A673 (cell line): ENCODE measurements at places on chromosomes 1 and 21. TPM values are rescaled to one million over a fixed set of nuclear protein-coding genes. Genes with fewer than 3 reads are reported as not detected.
A peak's percentile ranks its signal among the peaks of the same experiment; 100 is the strongest.

Gene LCE1A
- total RNA-seq = not detected in 2 replicates

Gene SLC25A34
- 3.2 TPM in 2 replicates for total RNA-seq

Gene TNFRSF1B
- total RNA-seq = 0.09 TPM in 1 of 2 replicates, not detected in the other

Gene MAP3K21
- total RNA-seq = 0.88 and 0.98 TPM in 2 replicates

Gene B3GALT5
- total RNA-seq = 0.32 and 0.33 TPM in 2 replicates

Gene CLDN14
- not detected in 2 replicates for total RNA-seq

Gene IGFN1
- 1.0 and 1.2 TPM in 2 replicates for total RNA-seq

Gene CDCA8
- total RNA-seq = 64.7 and 67.4 TPM in 2 replicates

Gene GPR61
- not detected in 2 replicates for total RNA-seq

Gene SPRR4
- total RNA-seq = not detected in 2 replicates

Gene SPATA1
- total RNA-seq = 0.95 and 1.3 TPM in 2 replicates

Gene TMEM234
- 15.4 TPM in 2 replicates for total RNA-seq

Gene CAPN9
- not detected in 2 replicates for total RNA-seq

Gene SMCP
- total RNA-seq = not detected in 2 replicates

Gene SPOCD1
- 0.58 and 0.85 TPM in 2 replicates for total RNA-seq

Gene FCRL1
- not detected in 2 replicates for total RNA-seq

Gene MAP3K6
- total RNA-seq = 2.4 and 2.9 TPM in 2 replicates

Gene KPRP
- not detected in 2 replicates for total RNA-seq

Gene SLC35F3
- 20.5 and 22.7 TPM in 2 replicates for total RNA-seq

Gene ERI3
- total RNA-seq = 95.4 and 97.9 TPM in 2 replicates

GRCh38 chr1:60797351-60797750, 285.0 kb upstream of the NFIA start:
- H3K4me1 ChIP-seq = no peaks in the 10 kb centered on the region
- peaks cover 64% of the 10 kb centered on the region for H3K27me3 ChIP-seq
- DNase-seq = no peak
- H3K36me3 ChIP-seq = no peaks in the 10 kb centered on the region
- no peak overlapping the region for H3K27ac ChIP-seq
- H3K4me3 ChIP-seq = no peak overlapping the region

- H3K4me1 ChIP-seq = no peaks in the 10 kb centered on the region
- no peak overlapping the region for H3K4me3 ChIP-seq
- H3K27ac ChIP-seq = no peak overlapping the region
- H3K27me3 ChIP-seq = no peaks in the 10 kb centered on the region
Measured at GRCh38 chr1:38285807-38286530, 239.4 kb upstream of the POU3F1 start.

- peak; percentile 48 for DNase-seq
- H3K4me3 ChIP-seq = no peak overlapping the region
- H3K27ac ChIP-seq = no peak overlapping the region
Measured at GRCh38 chr1:10031461-10031860, 1.3 kb upstream of the UBE4B start.

GRCh38 chr1:197285526-197286205, 17.6 kb downstream of the CRB1 start:
- H3K4me1 ChIP-seq = no peaks in the 10 kb centered on the region
- no peak overlapping the region for H3K4me3 ChIP-seq
- no peaks in the 10 kb centered on the region for H3K27me3 ChIP-seq

GRCh38 chr1:92961131-92961895, at the start of gene DIPK1A:
DIPK1A (minus strand) TSS chr1:92961462; CDS start chr1:92961429, 33 bp downstream.
- no peaks in the 10 kb centered on the region for H3K36me3 ChIP-seq
- DNase-seq = peak; percentile 83
- H3K4me3 ChIP-seq = peak within 1 kb of the TSS; percentile 88
- peaks cover 17% of the 10 kb centered on the region for H3K4me1 ChIP-seq

- no peak overlapping the region for H3K27ac ChIP-seq
- peak; percentile 2 for DNase-seq
- H3K36me3 ChIP-seq = no peaks in the 10 kb centered on the region
- no peak overlapping the region for H3K4me3 ChIP-seq
- no peaks in the 10 kb centered on the region for H3K27me3 ChIP-seq
Measured at GRCh38 chr1:216778737-216779136, 55.5 kb upstream of the ESRRG start.

GRCh38 chr1:227449051-227449450, 114.3 kb upstream of the ZNF678 start:
- DNase-seq = peak; percentile 28
- no peak overlapping the region for H3K4me3 ChIP-seq

GRCh38 chr1:220690140-220691052, at the start of gene C1orf115:
C1orf115 (plus strand) TSS chr1:220690363; CDS start chr1:220690403, 40 bp downstream.
- peak within 1 kb of the TSS; percentile 49 for H3K4me3 ChIP-seq
- peaks cover 51% of the 10 kb centered on the region for H3K27me3 ChIP-seq
- H3K27ac ChIP-seq = no peak within 1 kb of the TSS
- no peaks in the 10 kb centered on the region for H3K36me3 ChIP-seq
- H3K4me1 ChIP-seq = peaks cover 4% of the 10 kb centered on the region

DNA sequence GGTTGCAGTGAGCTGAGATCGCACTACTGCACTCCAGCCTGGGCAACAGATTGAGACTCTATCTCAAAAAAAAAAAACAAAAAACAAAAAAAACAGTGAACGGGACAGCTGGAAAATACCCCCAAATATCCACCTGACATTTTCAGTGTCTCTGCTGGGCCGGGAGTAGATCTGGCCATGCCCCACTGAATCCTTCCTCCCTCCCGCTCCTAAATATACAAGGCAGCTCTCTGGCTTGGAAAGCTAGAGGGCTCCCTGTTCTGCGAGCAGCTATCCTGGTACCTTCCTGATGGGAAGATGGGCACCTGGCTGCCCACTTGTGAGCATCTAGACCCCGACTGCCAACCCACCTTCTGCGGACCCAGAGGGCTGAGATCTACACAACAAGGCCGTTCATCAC, 21.4 kb downstream of the SPSB1 start:
- H3K4me3 ChIP-seq = no peak overlapping the region
- H3K27ac ChIP-seq = no peak overlapping the region
- no peak for DNase-seq
- no peaks in the 10 kb centered on the region for H3K27me3 ChIP-seq

- no peak overlapping the region for H3K27ac ChIP-seq
- H3K36me3 ChIP-seq = no peaks in the 10 kb centered on the region
- peaks cover 11% of the 10 kb centered on the region for H3K4me1 ChIP-seq
- no peak for DNase-seq
- H3K27me3 ChIP-seq = no peaks in the 10 kb centered on the region
Measured at GRCh38 chr1:100456880-100457279, 81.1 kb upstream of the GPR88 start.

- no peaks in the 10 kb centered on the region for H3K27me3 ChIP-seq
- H3K27ac ChIP-seq = no peak overlapping the region
- H3K4me1 ChIP-seq = no peaks in the 10 kb centered on the region
- peak; percentile 0 for DNase-seq
Measured at GRCh38 chr21:16624479-16625118, 888.2 kb upstream of the CXADR start.

GRCh38 chr1:226638608-226639007, 90.0 kb downstream of the STUM start:
- no peak for DNase-seq
- no peaks in the 10 kb centered on the region for H3K36me3 ChIP-seq
- no peak overlapping the region for H3K27ac ChIP-seq
- no peaks in the 10 kb centered on the region for H3K4me1 ChIP-seq
- no peaks in the 10 kb centered on the region for H3K27me3 ChIP-seq

DNA sequence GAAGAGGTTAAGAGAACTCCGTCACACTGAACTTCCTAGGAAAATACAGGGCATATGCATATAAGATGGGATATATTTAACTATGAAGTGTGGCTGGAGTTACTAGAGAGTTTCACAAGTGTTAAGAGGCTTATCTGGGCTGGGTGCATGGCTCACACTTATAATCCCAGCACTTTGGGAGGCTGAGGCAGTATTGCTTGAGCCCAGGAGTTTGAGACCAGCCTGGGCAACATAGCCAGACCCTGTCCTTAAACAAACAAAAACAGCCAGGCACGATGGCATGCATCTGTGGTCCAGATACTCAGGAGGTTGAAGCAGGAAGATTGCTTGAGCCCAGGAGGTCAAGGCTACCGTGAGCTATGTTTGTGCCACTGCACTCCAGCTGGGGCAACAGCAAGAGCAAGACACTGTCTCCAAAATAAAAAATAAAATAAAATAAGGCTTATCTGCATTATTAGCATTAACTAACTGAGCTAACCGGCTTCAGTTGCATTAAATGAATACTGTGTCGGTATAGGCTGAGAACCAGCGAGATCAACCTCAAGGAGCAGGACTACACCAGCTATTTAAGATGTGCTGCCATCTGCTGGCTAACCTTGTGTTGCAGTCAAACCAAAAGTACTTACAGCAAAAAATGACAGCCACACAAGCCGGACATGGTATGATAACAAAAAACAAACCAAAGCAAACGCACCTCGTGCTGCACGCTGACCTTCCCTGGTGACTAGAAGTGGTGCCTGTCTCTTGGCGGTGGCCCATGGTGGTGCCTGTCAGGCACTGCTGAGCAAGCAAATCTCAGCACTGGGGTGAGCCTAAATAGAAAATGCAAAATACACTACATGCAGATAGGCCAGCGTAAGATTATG, 19.7 kb upstream of the RBBP5 start:
- no peak overlapping the region for H3K27ac ChIP-seq
- no peak overlapping the region for H3K4me3 ChIP-seq
- peak; percentile 82 for DNase-seq

DNA sequence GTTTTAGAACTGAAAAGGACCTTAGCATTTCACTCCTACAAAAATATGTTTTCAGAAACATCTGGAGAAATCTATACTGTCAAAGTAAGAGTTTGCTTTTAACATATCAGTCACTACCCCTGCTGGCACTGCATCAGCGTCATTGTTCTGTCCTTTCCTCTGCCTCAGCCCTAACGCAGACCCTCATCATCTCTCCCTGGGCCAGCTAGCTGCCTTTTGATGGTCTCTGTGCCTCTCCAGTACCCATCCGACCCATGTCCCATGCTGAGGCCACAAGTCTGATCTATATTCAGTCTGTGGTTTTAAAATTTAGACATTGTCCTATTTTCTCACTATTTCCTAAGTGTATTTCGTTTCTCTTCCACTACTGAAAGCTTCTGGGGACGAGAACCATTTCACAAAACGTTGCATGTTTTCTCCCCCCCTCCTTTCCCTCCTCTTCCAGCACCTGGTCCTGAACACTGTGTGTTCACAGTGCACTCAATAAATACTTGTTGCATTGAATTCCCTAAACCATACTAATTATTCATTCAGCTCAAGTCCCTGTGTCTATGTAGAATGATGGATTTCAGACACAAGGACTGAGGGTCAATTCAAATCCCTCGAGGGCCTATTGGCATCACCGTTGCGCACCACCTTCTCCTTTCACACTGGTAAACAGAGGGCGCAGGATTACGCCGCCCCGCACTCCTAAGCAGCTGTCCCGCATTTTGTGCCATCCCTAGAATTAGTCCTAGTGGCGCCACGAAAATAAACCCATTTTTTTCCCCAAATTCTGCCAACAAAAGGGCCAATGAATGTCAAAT, 53.4 kb downstream of the CD2 start:
- H3K36me3 ChIP-seq = no peaks in the 10 kb centered on the region
- no peak overlapping the region for H3K4me3 ChIP-seq
- no peak for DNase-seq

DNA sequence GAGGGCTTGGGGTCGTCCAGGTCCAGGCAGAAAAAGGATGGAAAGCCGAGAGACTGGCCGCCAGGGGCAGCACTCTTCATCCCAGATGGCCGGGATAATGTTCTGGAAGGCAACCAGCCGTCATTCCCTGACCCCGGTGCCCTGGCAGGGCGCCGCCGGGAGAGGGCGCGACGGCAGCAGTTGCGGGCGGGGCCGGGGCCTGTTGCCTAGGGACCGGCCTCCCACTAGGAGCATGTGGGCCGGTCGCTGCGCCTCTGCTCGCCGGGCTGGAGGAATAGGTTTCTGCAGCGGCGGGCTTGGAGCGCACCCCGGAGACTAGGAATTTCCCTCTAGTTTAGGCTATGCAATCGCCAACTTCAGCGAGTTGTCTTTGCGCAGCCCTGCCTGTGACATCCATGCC, 11.0 kb downstream of the DMRTB1 start:
- no peak overlapping the region for H3K4me3 ChIP-seq
- H3K27ac ChIP-seq = no peak overlapping the region

GRCh38 chr1:99852648-99853047, 2.5 kb downstream of the AGL start:
- H3K36me3 ChIP-seq = no peaks in the 10 kb centered on the region
- DNase-seq = no peak
- no peak overlapping the region for H3K4me3 ChIP-seq
- peaks cover 15% of the 10 kb centered on the region for H3K4me1 ChIP-seq

- H3K36me3 ChIP-seq = no peaks in the 10 kb centered on the region
- no peak overlapping the region for H3K4me3 ChIP-seq
- DNase-seq = no peak
- no peak overlapping the region for H3K27ac ChIP-seq
Measured at GRCh38 chr1:223136086-223136485, 7.0 kb downstream of the TLR5 start.

DNA sequence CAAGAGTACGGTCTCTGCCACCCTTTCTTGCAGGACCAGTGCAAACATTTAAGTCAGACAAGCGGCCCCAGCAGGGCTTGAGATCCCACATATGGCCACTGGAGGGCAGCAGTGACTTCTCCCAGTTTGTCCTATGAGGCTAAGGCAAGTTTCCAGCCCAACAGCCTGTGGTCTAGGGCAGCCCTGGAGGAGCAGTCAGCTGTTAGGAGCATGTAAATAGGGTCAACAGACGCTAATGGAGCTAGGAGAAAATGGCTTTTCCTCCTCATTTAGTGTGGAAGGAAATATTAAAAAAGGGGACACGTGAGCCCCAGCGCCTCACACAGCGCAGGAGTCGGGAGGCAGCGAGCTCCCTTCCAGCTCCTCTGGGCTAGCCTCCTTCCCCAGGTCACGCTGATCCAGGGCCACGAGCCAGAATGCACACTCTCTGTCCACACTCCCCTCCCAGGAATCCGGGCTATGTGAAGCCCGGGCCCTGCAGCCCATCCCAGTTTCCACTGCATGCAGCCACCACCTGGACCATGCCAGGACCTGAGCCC, 95.6 kb downstream of the LAMC2 start:
- no peaks in the 10 kb centered on the region for H3K36me3 ChIP-seq
- no peak overlapping the region for H3K27ac ChIP-seq
- H3K27me3 ChIP-seq = no peaks in the 10 kb centered on the region
- DNase-seq = peak; percentile 91
- no peak overlapping the region for H3K4me3 ChIP-seq

DNA sequence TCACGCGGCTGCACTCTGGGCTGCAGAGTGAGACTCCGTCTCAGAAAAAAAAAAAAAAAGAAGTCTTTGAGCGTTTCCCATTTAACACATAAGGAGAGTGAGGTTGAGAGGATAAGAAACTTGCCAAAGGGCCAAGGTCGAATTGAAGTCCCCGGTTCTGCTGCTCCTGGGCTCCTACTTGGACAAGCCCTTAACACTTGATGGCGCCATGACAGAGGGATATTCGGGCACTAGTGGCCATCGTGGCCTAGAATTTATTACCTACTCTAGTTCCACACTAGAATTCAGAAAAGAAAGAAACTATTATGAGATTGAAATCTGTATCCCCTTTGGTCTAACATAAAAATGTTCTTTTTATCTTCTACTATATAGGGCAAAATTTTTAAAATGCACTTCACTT, 65.7 kb upstream of the NEK2 start:
- H3K4me1 ChIP-seq = peaks cover 17% of the 10 kb centered on the region
- no peaks in the 10 kb centered on the region for H3K36me3 ChIP-seq
- no peak for DNase-seq
